ENCODE measurements at places on chromosomes 11 and 22.

DNA sequence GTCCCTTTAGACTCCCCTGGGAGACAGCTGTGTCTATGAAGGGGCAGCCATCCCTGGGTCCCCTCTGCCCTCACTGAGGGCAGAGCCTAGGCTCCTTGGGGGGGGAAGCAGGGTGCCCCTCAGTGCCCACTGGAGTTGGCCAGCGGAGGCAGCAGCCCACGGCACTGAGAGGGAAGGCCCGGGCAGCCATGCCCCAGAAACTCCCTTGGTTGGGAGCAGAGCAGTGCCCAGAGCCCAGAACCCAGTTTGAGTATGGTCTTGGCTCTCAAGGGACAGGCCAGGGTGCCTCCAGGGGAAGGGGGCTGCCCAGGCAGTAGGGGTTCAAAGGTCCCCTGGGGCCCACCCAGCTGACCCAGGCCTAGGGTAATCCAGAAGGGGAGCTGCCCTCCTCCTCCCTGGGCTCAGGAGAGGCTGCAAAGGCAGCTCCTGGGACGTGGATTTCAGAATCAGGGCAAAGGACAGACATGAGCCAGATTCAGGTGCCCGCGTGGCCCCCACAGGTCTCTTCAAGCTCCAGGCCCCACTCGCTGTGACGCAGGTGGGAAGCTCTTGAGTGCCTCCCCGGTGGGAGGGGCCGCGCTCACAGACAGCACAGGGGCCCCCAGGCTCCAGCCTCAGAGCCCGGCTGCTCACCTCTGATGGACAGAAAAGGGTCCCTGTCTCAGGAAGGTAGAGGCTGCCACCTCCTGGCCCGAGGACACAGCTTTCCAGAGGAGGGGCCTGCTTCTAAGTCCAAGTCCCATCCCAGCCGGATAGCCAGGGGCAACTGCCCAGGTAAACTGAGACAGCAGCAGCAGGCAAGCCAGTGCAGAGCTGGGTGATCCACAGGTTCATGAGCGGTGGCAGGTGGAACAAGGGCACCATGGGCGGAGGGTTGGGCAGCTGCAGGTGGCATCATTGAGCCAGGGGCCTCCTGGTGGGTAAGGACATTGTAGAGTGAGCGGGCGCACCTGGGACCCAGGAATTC is 2.6 kb downstream of the C11orf21 start:
- H3K27ac ChIP-seq: peak overlapping the region; percentile 50
- H3K4me1 ChIP-seq: peaks cover 36% of the 10 kb centered on the region
- H3K36me3 ChIP-seq: no peaks in the 10 kb centered on the region
- peak; percentile 53 for DNase-seq

DNA sequence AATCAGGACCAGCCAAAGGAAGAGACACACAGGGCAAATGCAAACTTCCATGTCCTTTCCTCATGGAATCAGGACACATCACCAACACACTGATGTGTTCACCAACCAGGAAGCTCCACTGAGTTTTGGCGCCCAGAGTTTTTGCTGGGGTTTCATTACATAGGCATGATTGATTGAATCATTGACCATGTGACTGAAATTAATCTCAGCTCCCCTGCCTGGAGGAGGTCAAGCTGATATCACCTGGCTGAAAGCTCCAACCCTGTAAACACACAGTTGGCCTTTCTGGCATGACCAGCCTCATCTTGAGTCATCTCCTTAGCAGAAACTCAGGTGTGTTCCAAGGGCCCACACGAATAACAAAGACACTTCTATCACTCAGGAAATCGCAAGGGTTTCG is 133.2 kb downstream of the TRIM29 start:
- no peak for DNase-seq
- H3K4me1 ChIP-seq: no peaks in the 10 kb centered on the region
- H3K27me3 ChIP-seq: peaks cover 13% of the 10 kb centered on the region
- H3K4me3 ChIP-seq: no peak overlapping the region

GRCh38 chr11:37264783-37265182 is 666.7 kb upstream of the RAG2 start:
- no peak for DNase-seq
- no peaks in the 10 kb centered on the region for H3K27me3 ChIP-seq
- H3K36me3 ChIP-seq: no peaks in the 10 kb centered on the region
- no peak overlapping the region for H3K27ac ChIP-seq

DNA sequence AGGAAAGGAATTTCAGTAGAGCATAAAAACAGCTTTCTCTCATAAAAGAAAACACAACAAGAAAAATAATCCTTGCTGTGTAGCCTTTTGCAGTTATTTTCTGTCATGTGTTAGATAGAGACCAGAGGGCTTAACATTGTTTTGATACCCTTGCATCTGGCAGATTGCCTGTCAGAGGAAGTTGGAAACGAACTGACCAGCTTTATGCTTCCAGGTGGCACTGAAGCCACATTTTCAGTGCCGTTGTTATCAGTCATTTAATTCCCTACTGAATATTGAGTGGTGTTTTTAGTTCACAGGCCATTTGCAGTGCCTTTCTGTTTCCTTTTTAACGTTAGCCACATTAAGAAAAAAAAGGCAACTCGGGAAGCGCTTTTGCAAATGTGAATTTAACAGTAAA is 21.5 kb upstream of the RAG2 start:
- DNase-seq: no peak
- peaks cover 5% of the 10 kb centered on the region for H3K27me3 ChIP-seq
- peaks cover 3% of the 10 kb centered on the region for H3K4me1 ChIP-seq
- no peak overlapping the region for H3K27ac ChIP-seq
- no peaks in the 10 kb centered on the region for H3K36me3 ChIP-seq

GRCh38 chr11:30025396-30026139 is 8.7 kb upstream of the KCNA4 start:
- H3K36me3 ChIP-seq: no peaks in the 10 kb centered on the region
- no peak overlapping the region for H3K4me3 ChIP-seq
- H3K27me3 ChIP-seq: peaks cover 3% of the 10 kb centered on the region
- DNase-seq: no peak
- no peak overlapping the region for H3K27ac ChIP-seq
- no peaks in the 10 kb centered on the region for H3K4me1 ChIP-seq

Measured in activated naive CD4-positive, alpha-beta T cell treated with anti-CD3 and anti-CD28 coated beads for 36 hours (primary cell).